ENCODE measurements at places on chromosomes 3 and 15.

DNA sequence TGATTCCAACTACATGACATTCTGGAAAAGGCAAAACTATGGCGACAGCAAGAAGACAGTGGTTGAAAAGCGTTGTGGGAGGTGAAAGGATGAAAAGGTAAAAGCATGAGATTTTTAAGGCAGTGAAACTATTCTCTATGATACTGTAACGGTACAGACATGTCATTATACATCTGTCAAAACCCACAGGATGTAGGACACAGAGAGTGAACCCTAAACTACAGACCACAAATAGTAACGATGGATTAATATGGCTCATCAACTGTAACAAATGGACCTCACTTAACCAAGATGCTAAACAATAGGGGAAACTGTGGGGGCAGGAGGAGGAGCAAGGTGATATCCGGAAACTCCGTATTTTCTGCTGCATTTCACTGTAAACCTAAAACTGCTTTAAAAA is 39.1 kb downstream of the MYO9A start:
- DNase-seq, result peak; percentile 2

GRCh38 chr15:37536967-37537605 is 397.4 kb upstream of the TMCO5A start:
- no peak for DNase-seq

GRCh38 chr3:116863822-116864589 is 154.4 kb downstream of the TUSC7 start:
- no peak for DNase-seq

DNA sequence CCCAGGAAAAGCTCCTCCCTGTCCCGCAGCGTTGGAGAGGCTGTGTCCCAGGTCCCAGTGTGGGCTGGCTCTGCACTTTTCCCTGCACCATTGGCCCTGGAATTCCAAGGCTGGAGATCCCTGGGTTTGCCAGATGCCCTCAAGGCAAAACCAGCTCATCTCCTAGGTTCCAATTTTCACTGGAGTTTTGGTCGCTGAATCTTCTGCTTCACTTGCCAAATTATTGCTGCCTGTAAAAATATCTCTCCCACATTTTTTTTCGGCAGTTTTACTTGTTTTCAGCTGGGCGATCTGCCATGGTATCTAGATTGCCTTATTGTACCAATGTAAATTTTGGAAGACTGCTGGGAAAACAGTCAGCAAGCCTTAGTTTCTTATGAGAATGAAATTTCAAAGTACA is 150.9 kb upstream of the ATP10A start:
- DNase-seq, result no peak

DNA sequence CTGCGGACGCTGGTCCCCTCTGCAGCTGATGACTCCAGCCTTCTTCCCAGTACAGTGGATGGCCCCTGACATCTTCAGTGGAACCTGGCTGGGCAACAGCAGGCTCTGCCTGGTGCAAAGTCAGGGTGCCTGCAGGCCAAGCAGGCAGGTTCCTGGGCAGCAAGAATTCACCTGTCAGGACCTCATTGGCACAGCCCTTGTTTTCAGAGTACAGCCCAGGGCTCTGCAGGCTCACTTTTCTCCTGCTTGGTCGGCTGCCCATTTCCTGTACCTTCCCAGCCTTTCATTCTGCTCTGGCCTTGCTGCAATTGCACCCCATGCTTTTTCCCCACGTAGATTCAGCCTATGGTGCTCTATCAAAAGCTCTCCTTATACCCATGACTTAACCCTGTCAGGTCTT is 56.0 kb downstream of the LRTM1 start:
- DNase-seq, result no peak

GRCh38 chr15:89101302-89102193 is 13.3 kb downstream of the ABHD2 start:
- no peak for DNase-seq

DNA sequence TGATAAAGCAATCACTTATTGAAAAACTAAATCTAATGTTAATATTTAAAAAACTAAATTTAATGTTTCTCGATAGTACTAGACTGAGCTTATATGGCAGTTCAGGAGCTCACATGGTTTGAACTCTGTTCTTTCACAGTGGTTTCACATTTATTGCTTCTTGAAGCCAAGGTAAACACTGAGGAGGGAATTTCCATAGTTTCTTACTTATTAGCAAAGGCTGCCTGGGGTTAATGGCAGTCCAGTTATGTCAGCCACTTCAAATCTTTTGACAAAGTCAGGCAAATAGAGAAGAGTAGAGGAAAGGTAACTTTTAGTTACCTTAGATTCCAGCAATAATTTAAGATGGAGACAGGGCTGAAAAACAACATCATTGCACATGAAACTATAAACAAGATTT is 831.5 kb downstream of the ROBO2 start:
- no peak for DNase-seq

DNA sequence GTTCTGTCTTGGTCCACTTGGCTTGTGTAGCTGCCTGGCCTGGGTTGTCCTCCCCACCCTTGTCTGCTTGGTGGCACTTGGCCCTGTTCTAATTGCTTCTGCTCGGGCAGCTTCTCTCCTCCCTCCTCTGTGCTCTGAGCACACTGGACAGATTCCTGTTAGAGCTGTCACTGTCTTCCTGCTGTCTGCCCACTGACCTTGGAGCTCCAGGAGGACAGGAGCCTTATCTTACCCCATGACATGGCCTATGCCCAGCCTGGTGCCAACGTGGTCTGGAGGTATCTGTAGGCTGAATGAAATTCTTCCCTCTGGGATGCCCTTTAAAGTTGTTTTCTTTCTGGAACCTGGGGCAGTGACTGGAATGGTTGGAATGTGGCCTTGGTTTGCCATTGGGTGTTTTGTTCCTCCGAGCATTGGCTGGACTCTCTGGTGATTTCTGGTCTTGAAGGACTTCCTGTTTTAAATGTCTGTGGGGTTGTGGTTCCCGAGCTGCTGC is 94.1 kb downstream of the FAM43A start:
- no peak for DNase-seq

DNA sequence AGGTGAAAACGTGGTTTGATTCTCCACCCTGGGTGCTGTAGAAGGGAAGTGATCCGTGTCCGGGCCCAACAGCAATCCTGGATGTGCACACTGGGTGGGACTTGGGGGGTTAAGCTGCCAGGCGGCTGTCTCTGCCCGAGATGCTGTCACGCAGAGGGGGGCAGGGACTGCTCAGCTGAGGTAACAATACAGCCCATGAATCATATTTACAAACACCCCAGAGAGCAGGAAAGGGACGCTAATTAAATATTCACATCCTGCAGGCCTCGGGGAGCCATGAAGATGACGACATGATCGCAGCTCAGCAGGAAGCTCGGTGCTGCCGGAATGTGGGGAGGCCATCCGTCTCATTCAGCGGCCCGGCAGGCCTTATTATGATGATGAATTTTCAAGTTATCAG is 17.9 kb upstream of the CRABP1 start:
- no peak for DNase-seq

DNA sequence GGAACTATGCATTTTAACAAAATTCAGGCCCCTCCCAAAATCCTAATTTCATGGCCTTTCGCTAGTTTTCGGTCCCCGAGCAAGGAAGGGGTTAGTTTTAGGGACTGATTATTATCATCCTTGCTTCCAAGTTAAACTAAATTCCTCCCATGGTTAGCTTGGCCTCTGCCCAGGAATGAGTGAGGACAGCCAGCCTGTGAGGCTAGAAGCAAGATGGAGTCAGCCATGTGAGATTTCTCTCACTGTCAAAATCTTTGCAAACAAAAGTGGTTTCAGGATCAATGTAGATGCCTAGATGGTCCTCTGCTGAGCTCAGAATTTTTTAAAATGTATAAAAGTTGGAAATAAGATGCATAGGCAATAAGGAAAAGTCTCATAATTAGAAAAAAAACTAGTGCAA is 208.9 kb downstream of the RSL24D1 start:
- DNase-seq, result no peak

DNA sequence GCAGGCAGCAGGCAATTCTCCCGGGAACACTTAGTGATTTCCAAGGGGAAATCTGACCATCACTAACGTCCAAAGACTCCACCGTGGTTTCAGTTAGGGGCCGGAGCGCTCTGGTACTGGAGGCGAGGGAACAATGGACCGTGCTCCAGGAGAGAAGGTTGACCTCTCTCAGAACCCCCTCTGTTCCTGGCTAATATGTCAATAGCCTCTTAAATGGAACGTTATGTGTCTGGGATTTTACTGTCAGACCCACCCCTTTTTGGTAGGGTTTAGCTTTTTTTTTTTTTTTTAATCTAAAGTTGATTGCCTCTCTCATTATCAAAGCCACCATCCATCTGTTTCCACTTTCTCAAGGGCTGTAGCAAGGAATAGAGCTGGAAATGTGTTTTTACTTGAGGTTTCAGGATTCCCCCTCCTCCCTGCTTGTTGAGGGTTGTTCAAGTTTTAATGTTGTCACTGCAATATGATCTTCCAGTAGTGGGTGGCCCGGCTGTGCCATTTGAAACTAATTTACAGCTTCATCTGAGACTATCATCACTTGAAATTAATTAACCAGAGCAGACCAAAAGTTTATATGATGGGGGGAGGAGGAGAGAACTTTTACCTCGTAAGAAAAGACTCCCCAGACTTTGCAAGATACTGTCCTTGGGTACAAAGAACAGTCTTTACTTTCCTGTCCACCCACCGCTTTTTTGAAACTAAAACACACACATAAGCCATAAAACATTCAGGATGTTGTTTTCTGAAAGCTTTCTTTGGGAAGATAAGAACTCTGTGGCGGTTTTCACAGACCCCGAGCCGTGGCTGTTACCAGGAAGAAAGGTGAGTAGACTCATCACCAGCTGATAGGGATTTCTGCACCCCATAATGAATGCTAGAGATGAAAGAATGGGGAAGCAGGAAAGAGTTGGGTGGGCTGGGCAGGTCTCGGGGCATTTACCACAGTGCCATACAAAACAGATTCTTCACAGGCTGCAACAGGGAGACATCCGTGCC is 187.8 kb downstream of the UACA start:
- DNase-seq, result no peak

DNA sequence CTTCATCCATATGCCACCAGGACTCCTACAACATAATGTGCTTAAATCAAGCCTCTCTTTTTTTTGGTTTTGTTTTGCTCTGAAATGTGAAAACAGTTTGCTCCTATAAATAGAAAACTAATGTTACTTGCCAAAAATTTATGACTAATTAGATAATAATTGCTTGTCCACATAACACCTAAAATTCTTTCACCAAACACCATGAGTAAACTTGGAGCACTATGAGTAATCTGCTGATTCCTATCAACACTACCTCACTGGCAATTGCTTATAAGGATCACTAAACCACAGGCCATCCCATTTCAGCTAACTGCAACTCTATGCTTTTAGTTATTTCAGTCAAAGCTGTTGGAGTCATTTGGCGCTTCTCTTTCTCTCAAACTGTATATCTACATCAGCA is 252.7 kb downstream of the EPHA3 start:
- DNase-seq, result no peak

DNA sequence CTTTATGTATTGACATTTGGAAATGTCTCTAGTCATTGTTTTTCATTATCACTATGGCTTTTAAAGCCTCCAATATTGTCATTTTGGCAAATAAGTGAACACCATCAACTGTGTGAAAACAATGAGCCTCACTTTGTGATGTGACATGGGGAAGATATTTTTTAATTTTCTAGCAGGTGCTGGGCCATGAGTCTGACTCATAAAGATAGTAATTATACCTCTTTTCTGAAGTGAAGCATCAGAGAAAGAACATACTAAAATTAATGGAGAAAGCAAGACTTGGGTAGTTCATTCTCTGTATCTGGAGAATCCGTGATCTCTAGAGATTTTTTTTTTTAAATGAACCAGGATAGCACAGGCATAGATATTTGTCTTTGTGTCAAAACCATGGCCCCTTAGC is 100.8 kb downstream of the CCNL1 start:
- DNase-seq, result no peak

- no peak for DNase-seq
These were observed 104.4 kb upstream of the IQSEC1 start for GRCh38 chr3:13177641-13178040.

DNA sequence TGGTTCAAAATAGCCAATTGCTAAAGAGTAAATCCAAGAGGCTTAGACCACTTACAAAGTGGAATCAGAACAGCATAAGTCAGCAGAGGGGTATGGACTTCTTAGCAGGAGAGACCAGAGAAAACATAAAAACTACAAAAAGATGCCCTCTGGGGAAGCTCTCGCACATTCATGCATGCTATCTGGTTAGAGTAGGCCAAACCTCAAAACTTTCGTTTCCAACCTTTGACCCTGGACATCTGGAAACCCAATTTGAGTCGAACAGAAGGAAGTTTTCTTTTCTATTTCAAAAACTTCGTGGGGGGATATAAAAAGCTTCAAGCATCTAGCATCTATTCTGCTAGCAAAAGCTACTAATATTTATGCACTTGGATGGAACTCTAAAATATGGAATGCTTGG is 523.9 kb upstream of the AGTR1 start:
- no peak for DNase-seq

- DNase-seq, result no peak
These were observed 16.0 kb upstream of the TBC1D21 start for GRCh38 chr15:73857193-73857920.
